Stimulated activated CD8-positive, alpha-beta memory T cell treated with anti-CD3 and anti-CD28 coated beads, Interleukin-7, amount 100 ng/mL, for 48 hours (primary cell): ENCODE measurements at places on chromosomes 13 and 19.

DNA sequence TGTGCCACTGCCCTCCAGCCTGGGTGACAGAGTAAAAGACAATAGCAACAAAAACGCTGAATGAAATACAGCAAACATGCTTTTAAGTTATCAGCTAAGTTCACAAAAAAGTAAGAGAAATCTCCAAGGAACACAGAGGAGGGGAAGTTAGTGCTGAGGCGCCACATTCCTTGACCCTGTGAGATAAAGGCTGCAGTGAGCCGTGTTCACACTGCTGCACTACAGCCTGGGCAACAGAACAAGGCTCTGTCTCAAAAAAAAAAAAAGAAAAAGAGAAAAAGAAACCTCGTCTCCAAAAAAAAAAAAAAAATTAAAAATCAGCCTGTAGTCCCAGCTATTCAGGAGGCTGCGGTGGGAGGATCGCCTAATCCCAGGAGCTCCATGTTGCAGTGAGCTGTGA, 16.3 kb upstream of the DOCK6 start:
- no peak for DNase-seq

GRCh38 chr13:57632276-57633140, 964 bp downstream of the PCDH17 start:
- DNase-seq = no peak

DNA sequence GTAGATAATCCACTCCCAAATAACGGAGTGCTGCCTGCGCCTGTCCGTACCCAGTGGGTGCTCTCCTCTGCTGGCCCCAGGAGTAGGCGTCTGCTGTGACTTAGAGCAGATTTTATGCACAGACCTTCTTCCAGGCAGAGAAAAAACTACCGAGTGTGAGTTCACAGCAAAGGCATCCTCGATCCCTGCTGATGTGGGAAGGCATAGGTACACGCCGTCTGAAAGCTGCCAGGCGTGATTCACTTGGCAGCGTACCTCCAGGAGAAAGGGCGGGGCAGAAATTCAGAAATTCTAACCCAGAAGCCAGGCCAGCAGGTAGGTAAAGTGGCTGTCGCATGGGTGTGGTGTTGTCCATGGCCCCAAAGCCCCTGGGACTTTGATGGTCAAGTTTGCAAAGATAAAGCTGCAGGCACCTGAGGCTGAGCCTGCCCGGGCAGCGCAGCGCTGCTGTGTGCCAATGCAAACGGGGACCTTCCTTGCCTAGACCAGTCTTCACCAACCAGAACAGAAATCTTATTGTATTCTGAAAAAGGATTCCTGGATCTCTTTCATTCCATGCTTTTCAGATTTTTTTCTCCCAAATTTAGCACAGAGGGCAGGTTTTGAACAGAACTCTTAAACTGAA, 36.3 kb downstream of the COL4A2 start:
- no peak for DNase-seq

- no peak for DNase-seq
Observed at GRCh38 chr13:57629821-57630235, 1.7 kb upstream of the PCDH17 start.

GRCh38 chr19:37987356-37988332, 80.6 kb downstream of the SIPA1L3 start:
- no peak for DNase-seq

GRCh38 chr13:49844181-49844580, 51.7 kb upstream of the KPNA3 start:
- DNase-seq = no peak

GRCh38 chr19:1987197-1988187, 28.0 kb downstream of the BTBD2 start:
- no peak for DNase-seq

DNA sequence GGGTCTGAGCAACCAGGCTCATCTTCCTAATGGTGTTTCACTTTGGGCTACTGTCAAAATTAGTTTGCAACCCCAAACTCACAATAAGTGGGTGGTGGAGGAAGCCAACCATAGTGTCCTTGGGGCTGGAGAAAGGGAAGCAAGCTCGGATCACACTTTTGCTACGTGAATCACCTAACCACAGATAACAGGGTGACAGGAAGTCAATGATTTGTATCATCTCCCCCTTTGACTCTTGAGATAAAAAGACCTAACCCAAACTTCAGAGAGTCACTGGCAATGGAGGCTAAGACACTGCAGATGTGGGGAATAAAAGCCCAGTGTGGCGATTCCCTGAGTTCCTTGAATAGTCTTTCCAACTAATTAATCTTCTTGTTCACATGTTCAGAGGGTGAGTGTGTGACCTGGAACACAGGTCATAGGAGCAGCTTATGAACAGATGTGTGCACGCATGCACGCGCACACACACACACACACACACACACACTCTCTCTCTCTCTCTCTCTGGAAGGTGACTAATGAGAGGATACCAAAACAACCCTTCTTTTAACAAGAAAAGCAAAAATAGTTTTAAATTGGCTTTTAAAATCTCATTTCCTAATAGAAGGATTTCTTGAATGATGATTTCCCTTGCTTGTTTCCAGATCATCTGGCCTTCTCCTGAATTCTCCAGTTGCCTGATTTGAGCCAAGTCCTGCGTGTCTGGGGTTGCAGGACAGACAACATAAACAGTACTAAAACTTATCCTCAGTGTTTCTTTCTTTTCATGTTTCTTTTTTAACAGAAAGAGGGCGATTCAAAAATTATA, 21.2 kb upstream of the DOCK9 start:
- no peak for DNase-seq

- peak; percentile 14 for DNase-seq
Observed at GRCh38 chr13:40316301-40316700, 350.1 kb downstream of the FOXO1 start.

GRCh38 chr13:97283888-97284287, 61.8 kb downstream of the MBNL2 start:
- no peak for DNase-seq

DNA sequence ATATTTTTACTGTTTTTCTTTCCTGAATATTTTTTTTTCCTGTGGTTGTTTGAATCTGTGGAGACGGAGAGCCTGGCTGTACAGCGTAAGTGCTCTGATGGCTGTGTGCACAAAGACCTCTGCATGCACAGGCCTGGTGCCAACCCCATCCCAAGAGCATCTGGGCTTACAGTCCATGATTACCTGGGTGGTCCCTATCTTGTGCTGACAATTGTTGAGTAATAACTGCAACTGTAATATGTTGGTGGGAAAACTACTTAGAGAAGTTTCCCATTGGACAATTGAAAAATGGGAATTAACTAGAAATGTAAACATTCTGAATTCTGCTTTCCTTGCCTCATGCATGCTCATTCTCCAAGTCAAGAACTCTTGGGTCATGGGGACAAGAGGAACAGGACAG, 268.7 kb downstream of the SHISA2 start:
- DNase-seq = no peak

DNA sequence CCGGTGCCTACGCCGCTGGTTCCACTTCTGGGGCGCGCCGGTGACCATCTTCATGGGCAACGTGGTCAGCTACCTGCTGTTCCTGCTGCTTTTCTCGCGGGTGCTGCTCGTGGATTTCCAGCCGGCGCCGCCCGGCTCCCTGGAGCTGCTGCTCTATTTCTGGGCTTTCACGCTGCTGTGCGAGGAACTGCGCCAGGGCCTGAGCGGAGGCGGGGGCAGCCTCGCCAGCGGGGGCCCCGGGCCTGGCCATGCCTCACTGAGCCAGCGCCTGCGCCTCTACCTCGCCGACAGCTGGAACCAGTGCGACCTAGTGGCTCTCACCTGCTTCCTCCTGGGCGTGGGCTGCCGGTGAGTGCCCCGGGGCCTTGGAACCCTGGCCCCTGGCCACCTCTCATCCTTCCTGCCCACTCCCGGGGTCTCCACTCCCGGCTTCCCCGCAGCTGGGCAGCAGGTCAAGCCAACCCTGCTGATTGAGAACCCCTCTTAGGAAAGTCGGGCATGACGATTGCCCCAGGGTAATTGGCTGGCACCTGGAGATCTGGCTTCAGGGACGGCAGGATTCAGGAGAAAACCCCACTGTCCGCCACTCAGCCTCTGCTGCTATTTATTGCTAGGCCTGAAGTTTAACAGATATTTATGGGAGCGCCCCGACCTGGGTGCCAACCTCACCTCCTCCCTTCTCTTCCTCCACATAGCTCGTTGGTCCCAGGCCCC, 39.1 kb downstream of the TRPM4 start:
- DNase-seq = no peak

GRCh38 chr13:105702441-105702840, 833.0 kb downstream of the EFNB2 start:
- no peak for DNase-seq

DNA sequence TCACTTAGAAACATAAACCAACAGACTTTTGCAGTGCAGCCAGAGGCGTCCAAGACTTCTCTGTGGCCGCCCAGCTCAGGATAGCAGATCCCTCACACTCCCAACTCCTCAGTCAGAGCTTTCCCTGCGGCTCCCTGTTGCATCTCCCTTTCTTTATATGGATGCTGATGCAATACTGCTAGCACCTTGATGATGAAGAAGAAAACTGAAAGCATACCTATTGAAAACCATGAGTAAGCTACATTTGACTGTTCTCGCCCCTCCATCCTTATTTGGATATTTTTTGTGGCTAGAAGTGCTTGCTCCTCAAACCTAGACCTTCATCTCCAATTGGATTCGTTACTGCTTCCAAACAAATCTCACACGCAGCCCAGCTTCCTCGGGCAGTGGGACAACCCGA, 57.3 kb upstream of the UBL3 start:
- DNase-seq = no peak

DNA sequence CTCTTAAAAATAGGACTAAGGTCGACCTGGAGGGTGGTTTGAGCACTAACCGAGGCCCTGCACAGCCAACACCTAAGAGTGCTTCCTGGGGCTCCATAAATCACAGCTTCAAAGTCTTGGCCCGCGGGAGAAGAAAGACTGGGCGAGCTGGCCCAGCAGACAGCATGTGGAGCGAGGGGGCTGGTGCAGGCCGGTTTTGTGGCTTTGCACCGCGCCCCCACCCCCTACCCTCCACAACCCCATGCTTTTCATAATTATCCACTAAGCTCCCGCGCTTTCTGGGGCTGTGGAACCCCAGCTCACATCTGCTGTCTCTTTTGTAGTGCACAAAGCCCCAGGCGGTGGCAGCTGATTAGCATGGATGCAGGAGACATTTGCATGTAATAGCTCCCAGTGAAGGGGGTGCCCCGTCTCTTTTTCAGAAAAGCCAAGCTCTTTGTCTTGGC, 17.1 kb downstream of the CARM1 start:
- no peak for DNase-seq

- no peak for DNase-seq
Observed at GRCh38 chr19:3743486-3743885, 18.0 kb downstream of the APBA3 start.

DNA sequence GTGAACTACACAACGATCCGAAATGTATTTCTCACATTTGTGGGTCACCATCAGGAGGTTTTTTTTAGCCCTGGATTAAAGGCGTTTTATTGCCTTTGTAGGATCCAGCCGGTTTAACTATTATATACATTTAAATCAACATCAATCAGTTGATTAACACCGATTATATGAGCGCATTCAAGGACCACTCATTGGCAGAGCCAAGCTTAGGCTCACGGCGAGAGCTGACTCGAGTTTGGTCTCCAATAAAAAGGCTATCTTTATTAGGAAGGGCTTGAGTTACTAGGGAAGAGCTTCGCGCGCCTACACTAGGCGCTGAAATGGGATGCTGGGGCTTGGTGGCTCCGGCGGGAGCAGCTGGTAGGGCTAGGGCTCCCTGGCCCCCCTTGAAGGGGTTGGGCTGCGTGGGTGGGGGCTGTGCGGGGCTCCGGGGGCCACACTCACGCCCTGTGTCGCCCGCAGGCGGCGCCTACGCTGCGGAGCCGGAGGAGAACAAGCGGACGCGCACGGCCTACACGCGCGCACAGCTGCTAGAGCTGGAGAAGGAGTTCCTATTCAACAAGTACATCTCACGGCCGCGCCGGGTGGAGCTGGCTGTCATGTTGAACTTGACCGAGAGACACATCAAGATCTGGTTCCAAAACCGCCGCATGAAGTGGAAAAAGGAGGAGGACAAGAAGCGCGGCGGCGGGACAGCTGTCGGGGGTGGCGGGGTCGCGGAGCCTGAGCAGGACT, 4.2 kb downstream of the PDX1 start:
- no peak for DNase-seq

DNA sequence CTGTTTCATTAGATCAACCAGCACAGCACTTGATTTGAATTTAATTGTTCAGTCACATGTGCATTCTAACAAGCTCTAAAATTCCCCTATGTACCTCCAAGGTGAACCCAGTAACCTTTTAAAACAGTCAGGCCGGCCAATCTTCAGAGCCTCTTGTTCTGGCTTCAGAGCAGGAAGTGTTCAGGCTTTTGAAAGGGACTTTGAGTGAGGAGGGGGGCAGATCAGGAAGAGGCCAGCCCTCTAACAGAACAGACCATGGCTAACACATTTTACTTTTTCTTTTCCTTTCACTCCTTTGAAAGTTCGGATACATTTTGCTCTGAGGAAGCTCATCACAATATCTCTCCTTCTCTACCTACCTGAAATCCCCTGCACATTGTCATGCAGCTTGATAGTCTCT, 390.3 kb downstream of the TBC1D4 start:
- no peak for DNase-seq

DNA sequence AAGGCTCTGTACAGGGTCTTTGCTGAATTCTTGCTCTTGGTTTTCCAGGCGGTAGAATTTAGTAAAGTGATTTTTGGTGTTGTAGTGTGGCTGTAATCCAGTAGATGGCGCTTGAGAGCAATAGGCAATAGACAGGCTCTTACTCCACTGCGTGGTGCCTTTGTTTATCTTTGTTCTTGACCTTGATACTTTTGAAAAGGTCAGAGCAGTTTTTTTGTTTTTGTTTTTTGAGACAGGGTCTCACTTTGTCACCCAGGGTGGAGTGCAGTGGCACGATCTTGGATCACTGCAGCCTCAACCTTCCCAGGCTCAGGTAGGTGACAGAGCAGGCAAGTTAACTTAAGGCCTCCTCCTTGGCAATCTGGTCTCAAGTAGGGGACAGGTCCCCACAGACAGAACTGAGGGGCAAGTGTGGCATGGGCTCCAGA, 12.2 kb upstream of the LILRA5 start:
- DNase-seq = no peak

- no peak for DNase-seq
Observed at GRCh38 chr13:103358255-103358932, 292.2 kb upstream of the SLC10A2 start.
